NCI-H1105 (cell line): ENCODE measurements at places on chromosomes 7 and 10.

- DNase-seq: no peak
These were observed 35.2 kb upstream of the KLF6 start for GRCh38 chr10:3820255-3820654.

DNA sequence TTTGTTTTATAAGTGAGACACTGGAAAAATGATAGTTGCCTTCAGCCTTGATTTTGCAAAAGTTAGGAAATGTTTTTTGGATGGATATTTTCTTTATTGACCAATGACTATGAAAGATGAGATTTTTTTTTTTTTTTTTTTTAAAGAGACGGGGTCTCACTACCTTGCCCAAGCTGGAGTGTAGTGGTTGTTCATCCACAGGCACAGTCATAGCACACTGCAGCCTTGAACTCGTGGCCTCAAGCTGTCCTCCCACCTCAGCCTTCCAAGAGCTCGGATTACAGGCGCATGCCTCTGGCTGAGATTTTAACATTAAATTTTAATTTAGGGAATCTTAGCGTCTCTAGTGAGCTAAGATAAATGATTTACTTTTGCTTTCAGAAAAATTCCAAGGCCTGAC, 66.2 kb downstream of the LOXL4 start:
- DNase-seq: no peak

DNA sequence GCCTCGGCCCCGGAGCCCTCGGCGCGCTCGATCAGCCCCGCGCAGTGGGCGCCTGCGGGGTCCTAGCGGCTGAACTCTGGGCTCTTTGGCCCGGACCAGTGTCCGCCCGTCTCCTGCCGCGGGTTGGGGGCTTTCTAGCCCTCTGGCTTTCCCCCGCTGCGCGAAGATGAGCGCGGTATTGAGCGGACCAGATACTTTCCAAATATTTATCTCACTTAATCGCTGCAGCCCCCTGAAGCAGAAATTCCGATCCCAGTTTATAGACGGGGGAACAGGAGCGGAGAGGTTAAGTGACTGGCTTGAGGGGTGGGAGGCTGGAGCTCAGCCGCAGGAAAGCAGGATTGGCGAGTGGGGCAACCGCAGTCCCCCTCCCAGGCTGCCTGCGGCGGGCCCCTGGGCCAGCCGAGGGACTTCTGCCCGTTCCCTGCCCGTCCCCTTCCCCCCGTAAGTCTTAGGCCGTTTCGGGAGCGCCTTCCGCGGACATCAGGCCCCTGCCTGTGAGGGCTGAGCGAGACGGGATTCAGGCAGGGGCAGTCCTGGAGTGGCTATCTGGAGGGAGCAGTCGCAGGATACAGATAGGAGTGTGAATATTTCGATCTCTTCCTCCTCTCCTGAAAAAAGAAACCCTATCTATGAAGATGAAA, 565 bp downstream of the STRIP2 start:
- no peak for DNase-seq

DNA sequence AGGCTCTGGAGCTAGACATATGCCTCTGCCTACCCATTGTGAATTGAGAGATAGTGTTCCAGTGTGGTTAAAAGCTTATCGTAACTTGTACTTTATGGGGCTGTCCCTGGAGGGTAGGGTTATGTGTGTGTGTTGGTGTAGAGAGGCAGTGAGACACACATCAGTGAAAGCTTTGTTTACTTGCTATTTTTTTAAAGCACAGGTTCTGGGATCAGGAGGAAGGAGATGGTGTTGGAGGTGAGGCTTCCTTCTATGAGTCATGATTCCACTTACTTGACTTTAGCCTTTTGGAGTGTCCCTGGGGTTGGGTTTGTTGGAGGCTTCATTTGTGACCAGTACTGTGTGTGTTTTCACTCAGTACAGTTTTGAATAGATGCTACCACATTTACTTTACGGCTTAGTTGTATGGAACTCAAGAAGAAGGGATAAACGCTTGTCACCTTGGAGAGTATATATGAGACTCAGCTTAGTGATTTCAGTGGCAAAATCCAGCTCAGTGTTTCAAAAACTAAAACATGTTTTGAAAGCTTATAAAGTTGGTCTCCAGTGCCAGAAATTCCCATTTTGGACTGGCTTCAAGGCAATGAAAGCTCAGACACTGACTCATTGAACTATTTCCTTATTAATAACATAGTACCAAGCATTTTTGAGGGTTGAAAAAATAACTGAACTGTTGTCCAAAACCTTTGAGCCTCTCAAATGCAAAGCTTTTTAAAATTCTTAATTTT, 106.2 kb downstream of the PLXDC2 start:
- DNase-seq: no peak

DNA sequence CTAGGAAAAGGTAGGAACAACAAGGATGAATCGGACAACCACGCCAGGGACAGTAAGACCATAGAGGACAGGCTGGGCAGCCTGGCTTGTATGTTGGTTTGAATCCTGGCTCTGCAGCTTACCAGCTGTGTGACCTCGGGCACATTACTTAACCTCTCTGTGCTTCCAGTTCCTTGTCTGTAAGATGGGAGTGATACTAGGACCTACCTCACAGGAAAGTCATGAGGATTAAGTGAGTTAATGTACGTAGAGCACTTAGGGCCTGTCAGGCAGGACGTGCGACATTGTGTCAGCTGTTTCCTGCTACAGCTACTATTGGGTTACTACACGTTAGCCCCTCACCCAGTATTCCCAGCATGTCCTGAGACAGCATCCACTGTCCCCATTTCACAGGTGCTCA, 32.1 kb downstream of the PLAC9 start:
- DNase-seq: no peak

GRCh38 chr10:104393387-104393786, 39.8 kb downstream of the CFAP58 start:
- no peak for DNase-seq

DNA sequence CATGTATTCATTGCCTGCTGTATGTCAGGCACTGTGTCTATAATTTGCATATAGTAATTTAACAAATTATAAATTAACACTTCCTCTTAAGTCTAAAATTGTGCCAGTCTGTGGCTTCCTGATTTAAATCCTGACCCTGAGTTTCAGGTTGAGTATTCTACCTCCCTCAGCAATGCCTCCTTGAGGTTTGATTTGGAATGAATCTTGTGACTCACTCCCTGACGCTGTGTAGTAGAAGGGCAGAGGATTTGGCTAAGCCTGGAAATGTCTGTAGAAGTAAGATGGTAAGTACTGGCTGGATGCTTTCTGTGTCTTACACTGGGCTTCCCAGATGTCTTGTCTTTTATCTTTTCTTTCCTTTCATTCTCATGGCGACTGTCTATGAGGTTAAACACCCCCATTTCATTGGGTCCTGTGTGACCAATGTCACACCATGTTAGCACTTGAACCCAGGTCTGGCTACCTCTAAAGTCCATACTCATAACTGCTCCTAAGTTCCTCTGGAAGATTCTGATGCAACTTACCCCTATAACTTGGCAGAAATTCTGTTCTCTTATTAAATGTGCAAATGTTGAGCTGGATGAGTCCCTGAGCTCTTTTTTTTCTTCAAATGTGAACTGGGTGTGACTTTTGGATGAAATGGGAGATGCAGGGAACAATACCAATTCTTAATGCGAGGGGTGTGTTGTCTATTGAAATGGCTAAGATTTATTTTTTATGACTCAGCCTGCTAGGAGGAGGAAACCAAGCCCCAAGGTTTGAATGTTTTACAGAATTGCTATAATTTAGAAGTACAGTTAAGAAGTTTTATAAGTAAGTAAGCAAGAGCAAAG, 48.5 kb downstream of the PLCE1 start:
- DNase-seq: no peak

- DNase-seq: no peak
These were observed 382.5 kb upstream of the KIAA1217 start for GRCh38 chr10:23826421-23826820.

- peak; percentile 61 for DNase-seq
These were observed 35.5 kb downstream of the PPP1R3C start for GRCh38 chr10:91597197-91597881.

GRCh38 chr10:118003126-118003525, 43.6 kb downstream of the RAB11FIP2 start:
- no peak for DNase-seq

DNA sequence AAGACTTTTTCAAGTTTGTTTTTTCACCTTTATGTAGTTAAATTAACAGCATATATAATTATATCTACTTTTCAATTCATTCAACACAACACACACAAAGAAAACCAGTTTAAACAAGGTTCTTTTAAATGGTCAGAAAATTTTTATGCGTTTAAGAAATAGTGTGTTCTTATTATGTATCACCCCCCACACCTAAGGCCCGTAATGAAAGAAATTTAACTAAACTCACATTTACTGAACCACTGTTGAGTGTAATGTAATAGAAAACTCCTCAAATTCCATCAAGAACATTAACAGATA, 19.0 kb upstream of the ITGB8 start:
- DNase-seq: no peak

- no peak for DNase-seq
These were observed 1.8 kb downstream of the PPP1R35 start for GRCh38 chr7:100434297-100435144.

DNA sequence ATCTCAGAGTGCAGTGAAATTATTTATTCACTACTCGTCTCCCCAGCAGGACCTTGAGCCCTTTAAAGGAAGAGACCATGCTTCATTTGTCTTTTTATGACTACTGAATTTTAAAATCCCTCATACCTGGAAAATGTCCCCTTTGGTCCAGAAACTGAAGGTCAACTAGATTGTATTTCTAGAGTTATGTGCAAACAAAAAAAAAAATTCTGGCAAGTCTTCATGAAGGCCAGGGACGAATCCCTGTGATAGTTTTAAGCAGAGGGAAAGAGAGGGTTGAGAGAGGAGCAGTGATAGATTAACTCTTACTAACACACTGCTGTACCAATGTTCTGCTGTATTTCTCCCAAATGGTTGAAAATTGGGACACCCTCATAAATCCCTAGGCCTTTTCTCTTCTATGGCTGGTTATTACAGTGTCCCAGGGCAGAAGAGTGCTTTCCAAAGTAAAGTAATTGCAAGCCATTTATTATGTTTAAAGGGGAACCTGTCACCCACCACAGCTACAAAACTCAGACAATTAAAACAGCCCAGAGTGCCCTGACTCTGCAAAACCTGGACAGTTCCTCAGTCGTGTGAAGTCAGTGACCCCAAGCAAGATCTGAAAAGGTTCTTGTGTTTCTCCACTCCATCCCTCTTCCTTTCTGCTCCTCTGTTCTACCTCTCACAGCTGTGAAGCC, 182.8 kb upstream of the AOAH start:
- DNase-seq: no peak

DNA sequence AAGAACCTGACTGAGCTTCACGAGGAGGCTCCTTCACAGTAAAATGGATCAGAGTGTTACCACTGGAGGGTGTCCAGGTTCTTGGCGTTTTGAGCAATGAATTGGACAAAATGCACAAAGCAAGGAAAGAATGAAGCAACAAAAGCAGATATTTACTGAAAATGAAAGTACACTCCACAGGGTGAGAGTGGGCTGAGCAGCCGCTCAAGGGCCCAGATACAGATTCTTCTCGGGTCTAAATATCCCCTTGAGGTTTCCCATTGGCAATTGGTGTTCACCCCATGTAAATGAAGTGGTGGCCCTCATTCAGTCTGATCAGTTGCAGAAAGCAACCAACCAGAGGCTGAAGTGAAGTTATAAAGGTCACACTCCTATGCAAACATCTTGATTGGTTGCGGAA, 214.7 kb upstream of the SH2B2 start:
- DNase-seq: no peak

DNA sequence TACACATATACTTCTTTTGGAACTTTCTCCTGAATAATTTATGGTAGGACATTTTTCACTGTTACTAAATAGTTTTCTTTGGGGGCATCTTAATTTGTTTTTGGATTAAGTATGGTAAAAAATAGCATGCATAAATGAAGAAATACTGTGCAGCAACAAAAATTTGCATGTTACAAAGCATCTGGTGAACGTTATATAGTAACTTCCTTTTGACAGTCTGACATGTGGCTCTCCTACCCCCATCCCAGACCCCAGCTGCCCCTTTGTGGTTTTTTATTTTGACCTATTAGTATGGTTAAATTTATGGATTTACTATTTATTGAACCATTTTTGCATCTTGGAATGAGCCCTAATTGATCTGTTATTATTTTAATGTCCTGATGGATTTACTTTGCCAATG, 9.9 kb downstream of the TASOR2 start:
- DNase-seq: no peak

DNA sequence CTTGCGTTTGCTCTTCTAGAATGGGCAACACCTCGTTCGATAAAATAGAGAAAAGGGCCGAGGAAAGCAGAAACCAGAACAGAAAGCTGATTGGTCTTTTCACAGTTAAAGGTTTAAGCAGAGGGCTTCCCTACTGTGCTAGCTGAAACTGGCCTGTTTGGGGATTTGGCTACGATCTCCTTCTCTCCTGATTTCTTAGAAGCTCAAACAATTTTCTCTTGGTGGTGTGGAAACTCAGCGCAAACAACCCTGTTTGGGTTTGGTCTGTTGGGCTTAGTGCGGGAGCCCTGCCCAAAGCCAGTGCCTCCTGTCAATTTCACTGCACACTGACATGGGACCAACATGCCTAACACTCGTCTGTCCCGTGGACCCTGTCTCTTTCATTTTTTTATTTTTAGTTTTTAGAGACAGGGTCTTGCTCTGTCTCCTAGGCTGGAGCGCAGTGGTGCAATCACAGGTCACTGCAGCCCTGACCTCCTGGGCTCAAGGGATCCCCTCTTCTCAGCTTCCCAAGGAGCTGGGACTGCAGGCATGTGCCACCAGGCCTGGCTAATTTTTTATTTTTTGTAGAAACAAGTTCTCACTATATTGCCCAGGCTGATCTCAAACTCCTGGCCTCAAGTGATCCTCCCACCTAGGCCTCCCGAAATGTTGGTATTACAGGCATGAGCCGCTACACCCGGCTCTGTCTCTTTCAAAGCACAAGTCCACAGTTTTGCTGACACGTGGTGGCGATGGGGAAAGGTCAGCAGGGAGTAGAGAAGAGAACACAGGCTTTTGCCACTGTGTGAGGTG, 16.5 kb upstream of the BNIP3 start:
- no peak for DNase-seq

GRCh38 chr10:57952741-57953140, 315.0 kb downstream of the IPMK start:
- no peak for DNase-seq

DNA sequence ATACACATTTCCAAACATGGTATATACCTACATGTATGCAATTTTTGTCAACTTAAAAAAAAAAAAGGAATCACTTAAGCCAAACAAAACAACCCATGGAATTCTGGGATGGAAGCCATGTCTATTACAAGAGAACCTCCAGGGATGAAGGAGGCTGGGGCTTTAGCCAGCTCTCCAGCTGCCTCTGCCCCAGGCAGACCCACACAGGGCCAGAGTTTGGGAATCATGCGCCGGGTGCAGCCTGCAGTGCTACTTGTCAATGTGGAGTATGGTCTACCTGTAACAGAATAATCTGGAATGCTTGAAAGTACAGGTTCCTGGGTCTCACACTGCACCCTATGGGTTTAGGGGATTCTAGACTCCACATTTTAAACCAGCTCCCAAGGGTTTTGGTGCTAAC, 10.8 kb downstream of the ATP6V0E2 start:
- no peak for DNase-seq

DNA sequence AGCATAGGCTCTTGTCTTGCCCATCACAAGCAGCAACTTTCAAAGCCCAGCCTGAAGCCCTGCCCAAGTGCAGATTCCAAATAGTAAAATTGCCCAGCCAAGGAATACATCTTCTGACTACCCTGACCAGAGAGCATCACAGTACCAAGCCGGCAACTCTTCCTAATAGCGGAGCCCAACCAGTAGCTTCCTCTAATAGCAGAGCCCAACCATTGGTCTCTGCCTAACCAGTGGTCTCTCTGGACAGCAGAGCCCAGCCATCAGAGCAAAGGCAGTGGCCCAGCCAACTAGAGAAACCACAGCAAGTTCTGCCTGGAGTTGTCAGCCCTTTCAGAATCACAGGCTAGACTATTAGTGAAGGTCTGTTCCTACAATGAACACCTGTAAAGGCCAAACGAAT, 285.6 kb downstream of the HGF start:
- DNase-seq: no peak

- no peak for DNase-seq
These were observed 292.4 kb downstream of the PHF14 start for GRCh38 chr7:11266101-11266500.
